ENCODE measurements at places on chromosomes 2 and 18.

- DNase-seq: no peak
Measured at GRCh38 chr2:200847269-200847668, 17.2 kb downstream of the CLK1 start.

GRCh38 chr2:76128622-76129021 is 417.9 kb upstream of the GCFC2 start:
- DNase-seq: no peak

- no peak for DNase-seq
Measured at GRCh38 chr18:53070788-53071187, 730.8 kb downstream of the DCC start.

DNA sequence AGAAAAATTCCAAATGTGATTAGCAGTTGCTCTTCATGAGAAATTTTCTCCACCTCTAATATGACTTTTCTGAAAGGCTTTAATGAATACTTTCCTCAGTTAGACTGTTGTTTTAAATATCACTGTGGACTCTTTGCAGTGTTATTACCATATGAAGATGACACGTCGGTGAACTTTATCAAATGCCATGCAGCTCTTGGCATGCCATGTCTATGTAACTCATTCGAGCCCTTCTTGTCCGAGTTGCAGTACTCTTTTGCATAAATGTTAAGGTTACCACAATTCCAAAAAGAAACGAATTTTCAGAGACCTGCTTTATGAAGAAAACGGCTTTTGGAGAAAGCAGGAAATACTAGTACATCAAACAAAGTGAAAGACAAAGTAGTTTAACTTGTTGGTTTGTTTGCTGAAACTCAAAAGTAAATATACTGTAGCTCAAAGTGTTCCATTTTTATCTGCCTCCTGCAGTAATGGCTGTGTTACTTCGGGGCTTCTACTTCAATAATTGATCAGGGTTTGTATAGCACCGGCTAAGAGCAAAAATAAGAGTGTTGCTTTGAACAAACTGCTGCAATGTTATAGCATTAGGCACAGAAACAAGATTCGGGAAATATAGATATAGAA is 204.1 kb downstream of the ARHGAP15 start:
- DNase-seq: no peak

- DNase-seq: no peak
Measured at GRCh38 chr2:173159791-173160463, 84.3 kb downstream of the MAP3K20 start.

GRCh38 chr2:102591491-102592045 is 27.8 kb upstream of the SLC9A2 start:
- no peak for DNase-seq

DNA sequence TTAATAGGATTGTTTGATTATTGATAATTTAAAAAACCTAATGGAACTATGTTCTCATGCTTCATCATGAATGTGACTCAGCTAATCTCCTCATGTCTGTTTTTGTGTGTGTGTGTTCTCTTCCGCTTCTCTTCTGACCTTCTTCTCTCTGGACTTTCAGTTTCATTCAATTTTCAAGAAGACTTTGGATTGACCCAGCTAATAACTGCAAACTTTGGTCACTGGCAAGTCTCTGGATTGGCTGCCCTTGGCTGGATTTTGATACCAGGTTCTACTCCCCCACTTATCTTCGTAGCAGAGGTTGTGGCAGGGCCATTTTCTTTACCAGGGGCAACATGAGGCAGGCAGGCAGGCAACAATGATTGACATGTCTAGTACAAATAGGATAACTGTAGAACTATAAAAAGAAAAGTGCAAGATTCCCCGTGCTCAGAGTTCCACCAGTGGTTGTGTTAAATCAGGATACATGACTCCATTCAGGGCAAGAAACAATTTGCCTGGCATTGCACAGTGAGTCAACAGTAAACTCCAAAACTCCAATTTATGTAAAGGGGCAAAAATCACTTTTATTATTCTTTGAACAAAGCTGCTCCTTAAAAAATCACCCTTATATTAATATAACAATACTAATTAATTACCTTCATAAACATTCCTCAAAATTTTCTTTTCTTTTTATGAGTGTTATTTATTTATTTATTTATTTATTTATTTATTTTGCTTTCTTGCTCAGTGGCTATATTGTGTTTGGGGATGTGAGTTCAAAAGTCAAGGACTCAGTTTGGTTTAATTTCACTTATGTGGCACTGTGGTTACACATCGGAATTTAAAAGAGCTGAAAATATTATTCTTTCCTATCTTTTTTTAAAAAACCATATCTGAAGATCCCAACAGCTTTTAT is 167.6 kb downstream of the RND3 start:
- no peak for DNase-seq

DNA sequence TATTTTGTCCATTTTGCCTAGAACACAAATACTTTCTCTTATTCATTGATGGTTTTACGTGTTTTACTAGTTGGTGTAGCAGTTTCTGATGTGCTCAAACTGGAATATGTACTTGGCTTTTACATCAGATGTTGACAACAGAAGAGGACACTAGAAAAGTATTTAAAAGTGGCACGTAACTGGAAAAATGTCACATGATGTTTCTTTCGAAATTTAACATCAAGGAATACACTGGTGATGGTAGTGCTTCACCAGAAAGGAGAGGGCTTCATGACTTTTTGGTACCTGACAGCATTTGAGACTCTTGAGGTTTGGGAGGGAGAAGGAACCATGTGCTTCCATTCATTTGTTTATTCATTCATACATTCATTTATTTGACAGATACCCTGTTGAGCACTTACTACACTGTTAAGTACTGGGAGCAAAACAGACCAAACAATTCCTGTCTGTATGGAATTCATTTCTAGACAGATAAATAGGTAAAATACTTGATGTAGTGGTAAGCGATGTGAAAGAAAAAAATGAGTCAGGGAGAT is 1.5 kb downstream of the GIGYF2 start:
- no peak for DNase-seq

DNA sequence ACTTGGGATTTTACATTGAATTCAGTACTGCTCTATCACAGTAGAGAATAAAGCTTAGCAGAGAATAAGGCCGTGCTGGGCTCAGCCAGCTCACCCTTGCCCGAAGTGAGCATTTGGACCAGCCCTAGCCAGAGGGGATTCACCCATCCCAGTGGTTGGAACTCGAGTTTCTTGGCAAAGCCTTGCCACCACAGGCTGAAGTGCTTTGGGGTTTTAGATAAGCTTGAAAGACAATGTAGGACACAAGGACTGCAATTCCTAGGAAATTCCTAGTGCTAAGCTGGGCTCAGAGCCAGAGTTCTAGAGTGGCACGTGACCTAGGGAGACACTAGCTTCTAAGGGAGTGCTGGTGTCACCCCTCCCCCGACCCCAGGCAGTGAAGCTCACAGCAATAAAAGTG is 28.0 kb downstream of the SERPINB11 start:
- no peak for DNase-seq

DNA sequence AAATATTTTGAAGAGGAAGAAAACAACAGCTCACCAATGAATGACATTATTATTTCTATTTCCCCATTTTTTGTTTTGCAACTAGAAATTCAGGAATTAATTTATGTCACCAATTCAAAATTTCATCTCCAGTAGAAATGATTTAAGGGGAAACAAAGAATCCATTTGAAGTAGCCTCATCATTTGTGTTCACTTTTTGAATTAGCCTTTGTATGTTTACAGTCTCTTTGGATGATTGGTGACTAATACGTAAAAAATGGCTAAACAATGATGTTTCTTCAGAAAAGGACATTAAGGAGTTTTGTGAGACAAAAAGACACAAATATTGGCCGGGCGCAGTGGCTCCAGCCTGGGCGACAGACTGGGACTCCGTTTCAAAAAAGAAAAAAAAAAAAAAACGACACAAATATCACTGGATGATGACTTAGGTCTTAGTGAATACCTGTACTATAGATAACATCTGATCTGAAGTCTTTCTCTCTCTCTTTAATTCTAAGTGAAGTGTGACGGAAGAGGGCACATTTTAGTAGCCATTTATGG is 313.2 kb downstream of the PIK3C3 start:
- no peak for DNase-seq

DNA sequence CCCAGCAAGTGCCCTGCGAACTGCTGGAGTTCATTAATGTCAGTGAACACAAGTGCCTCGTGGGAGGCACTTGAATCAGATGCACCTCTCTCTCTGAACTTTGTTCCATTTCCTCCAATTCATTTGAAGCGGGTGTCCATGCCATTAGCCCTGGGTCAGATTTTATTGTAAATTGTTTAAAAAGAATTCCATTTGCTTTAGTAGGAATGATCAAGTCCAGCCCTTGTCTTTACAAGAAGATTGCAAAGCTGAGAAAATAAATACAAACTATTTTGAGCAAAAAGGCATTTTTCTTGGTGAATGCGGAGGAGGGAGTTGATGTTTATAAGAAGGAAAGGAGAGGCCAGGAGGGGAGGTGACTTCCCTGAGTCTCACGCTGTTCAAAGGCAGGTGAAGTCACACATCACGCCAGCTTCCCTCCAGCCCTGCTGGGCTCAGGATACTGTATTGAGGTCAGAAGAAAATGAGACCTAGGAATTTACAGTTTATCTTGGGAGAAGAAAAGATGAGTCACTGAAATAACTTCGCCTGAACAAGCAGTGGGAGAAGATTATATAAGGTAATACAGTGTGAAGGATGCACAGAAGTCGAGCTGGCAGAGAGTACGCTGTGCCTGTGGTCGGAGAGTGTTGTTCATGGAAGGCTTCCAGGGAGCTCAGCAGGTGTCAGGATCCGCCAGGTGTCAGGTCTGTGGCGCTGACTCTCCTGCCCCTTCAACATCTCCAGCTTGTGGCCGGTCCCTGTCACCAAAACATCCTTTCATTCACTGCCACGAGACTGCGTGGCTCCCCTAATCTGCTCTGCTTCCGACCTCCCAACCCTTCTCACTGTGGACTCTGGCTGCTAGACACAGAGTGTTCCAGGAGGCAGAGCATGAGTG is 36.5 kb downstream of the EFR3B start:
- DNase-seq: no peak

- DNase-seq: no peak
Measured at GRCh38 chr18:42025491-42025890, 70.5 kb downstream of the PIK3C3 start.

DNA sequence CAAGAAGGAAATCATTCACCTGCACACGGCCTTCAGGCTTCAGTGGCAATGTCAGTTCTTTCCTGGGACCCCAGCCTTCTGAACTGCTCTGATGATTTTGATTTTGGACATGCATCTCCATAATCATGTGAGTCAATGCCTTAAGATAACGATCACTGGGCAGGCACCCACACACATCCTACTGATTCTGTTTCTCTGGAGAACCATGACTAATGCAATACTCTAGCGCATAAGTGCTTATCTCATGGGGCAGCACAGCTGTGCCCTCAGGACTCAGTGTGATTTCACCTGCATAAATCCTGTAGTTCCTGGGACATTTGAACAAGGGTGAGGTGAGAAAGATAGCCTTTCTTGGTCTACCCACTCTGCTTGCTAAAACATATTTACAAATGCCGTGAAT is 144.6 kb downstream of the AKAIN1 start:
- no peak for DNase-seq

GRCh38 chr2:219021591-219021990 is 19.7 kb downstream of the CFAP65 start:
- no peak for DNase-seq

GRCh38 chr18:33987206-33987605 is 237.5 kb downstream of the NOL4 start:
- no peak for DNase-seq

DNA sequence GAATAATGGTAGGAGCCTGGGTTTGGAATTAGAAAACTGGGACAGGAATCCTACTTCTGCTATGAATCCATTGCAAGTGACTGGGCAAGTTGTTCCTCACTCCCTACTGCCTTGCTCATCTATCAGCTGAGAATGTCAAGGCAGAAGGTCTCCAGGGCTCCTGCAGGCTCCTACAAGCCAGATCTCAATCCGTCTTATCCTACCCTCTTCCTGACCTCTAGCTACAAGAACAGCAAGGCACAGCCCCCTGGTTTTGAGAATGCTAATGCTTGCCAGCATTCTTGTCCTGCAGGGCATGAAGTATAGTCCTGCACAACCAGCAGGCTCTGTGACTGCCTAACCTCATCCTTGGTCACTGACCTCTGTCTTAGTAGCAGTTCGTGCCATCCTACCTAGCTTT is 141.9 kb upstream of the TNP1 start:
- no peak for DNase-seq

DNA sequence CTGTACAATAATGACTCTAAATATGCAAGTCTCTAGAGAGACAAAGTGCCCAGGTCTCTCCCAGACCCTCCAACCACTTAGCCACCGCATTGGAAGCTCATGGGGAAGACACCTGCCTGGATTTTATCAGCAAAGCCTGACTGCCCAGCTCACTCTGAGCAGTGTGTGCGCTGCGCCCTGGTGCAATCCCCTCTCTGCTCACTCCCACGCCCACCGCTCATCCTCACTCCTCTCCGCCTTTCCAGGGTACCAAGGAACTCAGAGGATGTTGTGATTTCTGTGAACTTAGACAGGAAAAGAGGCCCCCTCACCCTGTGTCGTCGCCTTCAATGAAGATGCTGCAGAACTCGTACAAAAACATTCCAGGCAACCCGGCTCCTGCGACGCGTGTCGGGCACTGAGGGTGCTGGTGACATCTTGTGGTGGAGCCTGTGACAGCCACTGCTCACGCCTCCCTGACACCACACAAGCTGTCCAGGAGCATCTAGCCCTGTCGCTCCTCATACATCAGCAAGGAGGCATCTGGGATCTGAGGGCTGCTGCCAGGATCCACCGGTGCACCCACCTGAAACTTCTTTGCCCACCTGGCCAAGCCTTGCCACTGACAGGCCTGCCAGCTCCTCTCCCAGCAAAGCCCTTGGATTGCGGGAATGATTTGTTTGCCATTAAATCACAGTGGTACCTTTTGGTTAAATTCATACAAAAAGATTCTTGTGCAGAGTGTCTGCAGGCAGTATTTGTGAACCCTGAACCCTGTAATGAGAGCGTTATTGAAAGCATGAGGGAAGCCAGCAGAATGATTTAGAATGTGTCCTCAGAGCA is 220.4 kb downstream of the ZNF516 start:
- DNase-seq: no peak

DNA sequence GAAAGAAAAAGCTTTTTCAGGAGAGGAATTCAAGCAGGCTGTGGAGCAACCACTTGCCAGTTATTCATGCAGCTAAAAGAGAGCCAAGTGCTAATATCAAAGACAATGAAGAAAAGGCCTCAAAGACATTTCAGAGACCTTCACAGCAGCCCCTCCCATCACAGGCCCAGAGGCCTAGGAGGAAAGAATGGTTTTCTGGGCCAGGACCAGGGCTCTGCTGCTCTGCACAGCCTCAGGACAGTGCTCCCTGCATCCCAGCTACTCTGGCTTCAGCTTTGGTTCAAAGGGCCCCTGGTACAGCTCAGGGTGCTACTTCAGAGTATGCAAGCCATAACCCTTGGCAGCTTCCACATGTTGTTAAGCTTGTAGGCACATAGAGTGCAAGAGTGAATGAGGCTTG is 119.5 kb downstream of the MSTN start:
- no peak for DNase-seq

DNA sequence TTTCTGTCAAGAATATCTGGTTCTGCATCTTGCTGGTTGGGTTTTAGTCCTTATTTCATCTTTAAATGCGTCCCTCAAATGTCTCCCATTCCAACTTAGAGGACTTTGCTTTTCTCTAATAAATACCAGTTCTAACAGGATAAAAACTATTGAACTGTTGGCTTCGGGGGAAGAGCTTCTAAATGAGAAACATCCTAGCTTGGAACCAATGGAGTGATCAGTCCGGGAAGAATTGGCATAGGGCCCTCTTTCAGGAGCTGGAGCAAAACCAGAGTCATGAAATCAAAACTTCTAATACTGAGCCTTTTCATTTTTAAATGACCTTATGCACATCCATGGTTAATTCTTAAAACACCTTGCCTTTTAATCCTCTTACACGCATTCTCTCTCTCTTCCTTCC is 401.6 kb upstream of the SMIM21 start:
- DNase-seq: peak; percentile 38

- DNase-seq: no peak
Measured at GRCh38 chr2:144215701-144216675, 303.9 kb downstream of the ZEB2 start.

Measured in left hindlimb (tissue), 1 donor.